ENCODE measurements at places on chromosomes 1 and 21. TPM values are rescaled to one million over a fixed set of nuclear protein-coding genes. Genes with fewer than 3 reads are reported as not detected.

DNA sequence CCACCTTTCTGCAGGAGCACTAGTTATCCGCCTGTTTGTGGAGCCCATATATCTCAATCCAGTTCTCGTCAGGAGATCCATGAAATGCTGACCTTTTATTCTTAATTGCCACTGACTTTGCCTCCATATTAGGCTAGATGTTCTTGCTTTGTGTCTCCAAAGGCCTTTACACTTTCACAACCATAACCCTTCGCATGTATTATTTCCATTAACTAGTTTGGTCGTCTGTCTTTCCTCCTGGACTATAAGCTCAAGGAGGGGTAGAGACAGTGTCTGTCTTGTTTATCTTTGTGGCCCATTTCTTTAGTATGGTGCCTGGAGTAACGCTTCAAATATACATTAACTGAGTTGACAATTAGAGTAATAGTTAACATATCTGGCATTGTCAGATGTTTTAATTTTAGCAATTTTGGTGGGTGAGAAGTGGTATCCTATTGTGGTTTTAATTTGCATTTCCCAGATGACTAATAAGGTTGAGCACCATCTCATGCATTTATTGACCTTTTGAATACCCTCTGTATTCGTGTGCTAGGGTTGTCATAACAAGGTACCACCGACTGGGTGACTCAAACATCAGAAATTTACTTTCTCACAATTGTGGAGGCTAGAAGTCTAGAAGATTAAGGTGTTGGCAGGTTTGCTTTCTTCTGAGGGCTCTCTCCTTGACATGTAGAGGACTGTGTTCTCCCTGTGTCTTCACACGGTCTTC lies 21.7 kb upstream of the IL12RB2 start:
- DNase-seq, result no peak

DNA sequence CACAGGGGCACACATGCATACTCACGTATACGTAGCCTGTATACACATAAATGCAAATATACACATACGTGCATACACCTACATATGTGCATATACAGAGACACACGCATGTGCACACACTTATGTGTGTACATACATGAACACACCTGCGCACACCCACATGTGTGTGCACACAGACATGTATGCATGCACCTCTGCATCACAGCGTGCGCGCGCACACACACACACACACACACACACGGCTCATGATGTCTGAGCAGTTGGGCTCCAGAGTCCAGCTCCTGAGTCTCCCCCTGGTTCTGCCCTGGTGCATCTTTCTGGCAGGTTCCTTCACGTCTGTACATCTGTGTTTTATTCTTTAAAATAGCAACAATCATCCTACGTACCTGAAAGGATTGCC lies 600.5 kb downstream of the NPHP4 start:
- DNase-seq, result no peak

The CHI3L1 gene
- not detected for total RNA-seq

DNA sequence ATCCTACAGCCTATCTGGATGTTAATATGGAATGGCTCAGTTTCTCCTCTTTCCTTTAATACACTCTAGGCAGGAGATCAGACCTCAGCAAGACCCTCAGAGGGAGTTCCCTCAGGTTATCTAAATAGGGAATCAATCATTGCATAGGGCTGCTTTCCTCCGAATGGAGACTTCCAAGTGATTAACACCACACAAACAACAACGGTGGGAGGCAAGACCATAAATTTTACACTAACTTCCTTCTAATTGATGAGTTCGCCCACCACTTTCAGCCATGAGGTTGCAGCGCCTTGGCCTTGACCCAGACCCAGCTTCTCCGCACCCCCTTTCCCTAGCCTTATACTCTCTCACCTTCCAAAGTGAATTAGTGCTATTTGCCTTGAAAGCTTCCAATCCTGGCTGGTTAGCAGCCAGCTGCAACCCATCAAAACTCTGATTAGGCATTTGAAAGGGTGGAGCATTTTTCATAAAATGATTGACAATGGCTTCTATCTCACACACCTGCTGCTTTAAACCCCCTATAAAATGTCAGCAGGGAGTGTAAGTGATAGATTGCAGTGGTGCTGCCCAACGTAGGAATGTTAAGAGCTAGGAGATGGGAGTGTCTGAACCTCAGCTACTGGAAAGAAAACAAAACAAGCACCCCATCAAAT lies 534.9 kb upstream of the USP24 start:
- DNase-seq, result no peak

DNA sequence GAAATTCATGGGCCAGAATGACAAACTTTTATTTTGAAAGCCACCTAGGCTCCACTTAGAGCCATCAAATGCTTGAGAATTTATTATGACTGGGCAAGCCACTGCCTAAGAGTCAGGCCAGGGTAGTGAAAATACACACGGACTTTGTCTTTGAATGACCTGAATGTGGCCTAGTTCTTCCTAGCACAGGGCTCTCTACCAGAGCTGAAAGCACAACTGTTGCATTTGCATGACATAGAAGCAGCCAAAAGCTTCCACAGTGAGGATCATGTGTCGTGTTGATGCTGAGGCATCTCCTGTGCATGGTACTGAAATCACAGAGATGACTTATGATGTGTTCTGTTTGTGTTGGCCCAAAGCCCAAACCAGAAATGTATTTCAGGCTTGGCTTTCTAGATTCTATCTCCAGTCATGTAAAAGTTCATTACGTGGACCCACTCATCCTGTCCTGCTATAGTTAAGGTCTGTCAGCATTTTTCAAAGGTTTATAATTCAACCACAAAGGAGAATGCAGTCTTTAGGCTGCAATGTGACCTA lies 164.0 kb upstream of the UBE2U start:
- no peak for DNase-seq

The ARTN gene
- not detected for total RNA-seq

All from activated CD4-positive, alpha-beta memory T cell treated with anti-CD3 and anti-CD28 coated beads for 36 hours (primary cell).